Kidney epithelial cell (primary cell): ENCODE measurements at places on chromosomes 13 and 19. TPM values are rescaled to one million over a fixed set of nuclear protein-coding genes. Genes with fewer than 3 reads are reported as not detected.

FCER2 gene
- total RNA-seq = not detected in 2 replicates

OR7A5 gene
- not detected in 2 replicates for total RNA-seq

CAPN12 gene
- total RNA-seq = 0.68 and 1.3 TPM in 2 replicates

VPS36 gene
- 26.6 and 31.5 TPM in 2 replicates for total RNA-seq

GRCh38 chr19:35739275-35740107 is 2.8 kb downstream of the IGFLR1 start:
- no peak for DNase-seq

- no peak for DNase-seq
These were observed 754 bp downstream of the DNAJB1 start for GRCh38 chr19:14517446-14517839.

GRCh38 chr13:113098162-113098732 is 7.3 kb upstream of the F7 start:
- no peak for DNase-seq

DNA sequence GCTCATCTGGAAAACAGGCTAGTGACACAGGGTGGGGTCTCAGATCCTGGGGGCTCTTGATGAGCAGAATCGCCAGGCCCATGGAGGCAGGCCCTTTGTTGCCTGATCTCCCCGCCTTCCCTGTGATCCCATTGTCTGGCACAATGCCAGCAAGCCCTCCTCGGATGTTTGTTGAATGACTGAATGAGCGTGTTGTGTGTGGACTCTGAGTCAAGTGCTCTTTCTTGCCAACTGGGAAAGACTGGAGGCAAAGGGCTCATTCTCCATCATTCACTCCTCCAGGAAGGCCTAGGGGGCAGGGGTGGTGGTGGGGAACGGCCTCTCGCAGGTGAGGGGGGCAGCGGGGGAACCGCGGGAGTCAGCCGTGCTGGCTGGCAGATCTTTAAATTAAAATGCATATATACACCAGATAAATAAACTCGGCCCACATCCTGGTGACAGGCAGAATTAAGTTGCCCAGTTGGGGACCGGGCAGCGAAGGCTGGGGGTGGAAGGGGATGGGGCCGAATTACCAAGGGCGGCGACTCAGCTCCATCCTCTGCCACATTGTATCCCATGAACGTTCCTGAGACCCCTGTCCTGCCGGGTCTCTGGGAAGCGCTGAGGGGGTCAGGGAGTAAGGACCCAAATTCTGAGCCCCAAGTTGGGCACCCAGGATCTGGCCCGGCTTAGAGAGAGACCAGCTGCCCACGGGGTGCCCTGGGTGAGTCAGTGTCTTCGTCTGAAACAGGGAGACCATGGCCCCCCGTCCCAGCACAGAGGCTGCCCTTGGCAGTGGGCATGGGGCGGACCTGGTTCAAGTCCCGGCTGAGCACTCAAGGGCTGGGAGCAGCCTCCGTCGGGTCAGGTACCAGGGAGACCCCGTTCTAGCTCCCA is 24.5 kb downstream of the EFNA2 start:
- no peak for DNase-seq

GRCh38 chr19:18109733-18110608 is 12.4 kb downstream of the MAST3 start:
- no peak for DNase-seq

GRCh38 chr13:30926781-30927180 is 5.7 kb upstream of the TEX26 start:
- no peak for DNase-seq

GRCh38 chr13:105971312-105971711 is 564.1 kb downstream of the EFNB2 start:
- DNase-seq = no peak
